Left cardiac atrium (tissue), 4 donors: ENCODE measurements at places on chromosomes 7 and 10. TPM values are rescaled to one million over a fixed set of nuclear protein-coding genes. Genes with fewer than 3 reads are reported as not detected.

WEE2 gene
- total RNA-seq: not detected

PON1 gene
- not detected for total RNA-seq

OR2A12 gene
- total RNA-seq: not detected

CLCN1 gene
- not detected for total RNA-seq

HECW1 gene
- not detected for total RNA-seq

PTPRN2 gene
- 2.3 TPM for total RNA-seq

FZD1 gene
- total RNA-seq: 14.5 TPM

TMEM196 gene
- total RNA-seq: not detected

JCAD gene
- total RNA-seq: 52.8 TPM

CPA1 gene
- total RNA-seq: 0.29 TPM
